ENCODE measurements at places on chromosomes 16 and 17. TPM values are rescaled to one million over a fixed set of nuclear protein-coding genes. Genes with fewer than 3 reads are reported as not detected.
A peak's percentile ranks its signal among the peaks of the same experiment; 100 is the strongest.

GRCh38 chr17:66446419-66446818 lies 144.0 kb downstream of the PRKCA start:
- no peak for DNase-seq

DNA sequence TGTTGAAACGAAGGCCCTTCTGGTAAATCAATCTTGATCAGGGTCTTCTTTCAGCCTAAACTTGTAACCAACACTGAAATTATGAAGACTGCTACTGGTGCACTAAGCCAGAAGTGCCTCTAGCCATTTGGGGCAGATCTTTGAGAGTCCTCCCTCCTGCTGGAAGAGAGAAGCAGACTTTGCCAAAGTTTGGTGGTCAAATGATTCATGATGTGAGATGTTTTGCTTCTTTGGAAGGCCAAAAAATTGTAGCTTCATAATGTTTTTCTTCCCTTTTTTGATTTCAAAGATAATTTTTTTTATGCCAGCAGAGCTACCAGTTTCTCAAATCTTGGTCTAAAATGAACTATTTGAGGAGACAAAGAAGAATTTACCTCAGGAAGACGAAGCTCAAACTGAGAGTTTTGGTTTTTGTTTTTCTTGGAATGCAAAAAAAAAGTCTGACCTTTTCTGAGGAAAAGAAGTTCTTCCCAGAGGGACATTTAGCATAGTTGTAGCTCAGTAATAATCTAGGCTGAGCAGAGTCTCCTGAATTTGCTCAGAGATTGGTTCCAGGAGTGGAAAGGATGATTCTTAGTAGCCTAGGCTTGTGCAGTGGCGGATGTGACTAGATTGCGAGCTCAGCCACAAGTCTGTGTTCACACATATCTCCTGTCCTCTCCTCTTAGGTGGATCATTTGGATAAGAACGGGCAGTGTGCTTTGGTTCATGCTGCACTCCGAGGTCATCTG lies 50.9 kb downstream of the CYB561 start:
- no peak for DNase-seq

GRCh38 chr16:61814726-61815347 lies 221.4 kb downstream of the CDH8 start:
- no peak for DNase-seq

- DNase-seq: no peak
Measured at GRCh38 chr16:87929986-87930385, 6.3 kb downstream of the CA5A start.

GRCh38 chr16:48556913-48557351 lies 53.0 kb downstream of the N4BP1 start:
- no peak for DNase-seq

- DNase-seq: no peak
Measured at GRCh38 chr16:89297156-89297874, 79.8 kb downstream of the ZNF778 start.

GRCh38 chr17:27321372-27321771 lies 27.5 kb downstream of the WSB1 start:
- no peak for DNase-seq

DNA sequence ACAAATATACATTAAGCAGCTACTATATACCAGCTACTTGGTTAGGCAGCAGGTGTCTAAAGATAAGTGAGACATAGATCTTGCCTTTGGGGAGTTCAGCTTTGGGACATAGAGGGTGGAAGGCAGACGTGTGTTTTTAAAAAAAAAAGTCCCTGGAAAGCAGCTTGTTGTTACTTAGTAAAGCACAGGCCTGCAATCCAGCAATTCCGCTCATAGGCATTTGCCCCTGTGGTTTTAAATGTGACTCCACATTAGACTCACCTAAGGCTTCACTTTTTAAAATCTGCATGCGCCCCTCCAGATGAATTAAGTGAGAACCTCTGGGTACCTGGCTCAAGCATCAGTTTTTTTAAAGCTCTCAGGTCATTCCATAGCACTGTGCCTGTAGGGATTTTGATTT lies 7.2 kb upstream of the MLYCD start:
- no peak for DNase-seq

DNA sequence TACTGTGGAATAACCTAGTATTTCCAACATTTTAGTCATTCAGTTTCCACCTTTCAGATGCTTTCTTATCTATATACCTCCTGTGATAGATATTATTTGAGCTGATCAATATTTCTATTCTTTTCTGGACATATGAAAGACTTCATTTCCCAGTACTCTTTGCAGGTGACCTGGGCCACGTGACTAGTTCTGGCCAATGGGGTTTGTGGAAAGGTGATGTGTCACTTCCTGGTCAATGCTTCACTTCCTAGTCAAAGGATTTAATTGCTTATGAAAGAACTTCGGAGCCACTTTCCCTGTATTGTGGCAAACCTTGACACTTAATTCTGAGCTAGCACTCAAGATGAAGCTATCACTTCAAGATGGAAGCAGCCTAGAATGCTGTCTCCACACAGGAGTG lies 248.9 kb upstream of the FOXF1 start:
- no peak for DNase-seq

GRCh38 chr16:74734361-74735161 lies 33.9 kb upstream of the MLKL start:
- DNase-seq: no peak

GRCh38 chr17:65173284-65173793 lies 36.2 kb downstream of the RGS9 start:
- no peak for DNase-seq

- DNase-seq: no peak
Measured at GRCh38 chr16:4679156-4679849, 14.1 kb upstream of the NUDT16L1 start.

DNA sequence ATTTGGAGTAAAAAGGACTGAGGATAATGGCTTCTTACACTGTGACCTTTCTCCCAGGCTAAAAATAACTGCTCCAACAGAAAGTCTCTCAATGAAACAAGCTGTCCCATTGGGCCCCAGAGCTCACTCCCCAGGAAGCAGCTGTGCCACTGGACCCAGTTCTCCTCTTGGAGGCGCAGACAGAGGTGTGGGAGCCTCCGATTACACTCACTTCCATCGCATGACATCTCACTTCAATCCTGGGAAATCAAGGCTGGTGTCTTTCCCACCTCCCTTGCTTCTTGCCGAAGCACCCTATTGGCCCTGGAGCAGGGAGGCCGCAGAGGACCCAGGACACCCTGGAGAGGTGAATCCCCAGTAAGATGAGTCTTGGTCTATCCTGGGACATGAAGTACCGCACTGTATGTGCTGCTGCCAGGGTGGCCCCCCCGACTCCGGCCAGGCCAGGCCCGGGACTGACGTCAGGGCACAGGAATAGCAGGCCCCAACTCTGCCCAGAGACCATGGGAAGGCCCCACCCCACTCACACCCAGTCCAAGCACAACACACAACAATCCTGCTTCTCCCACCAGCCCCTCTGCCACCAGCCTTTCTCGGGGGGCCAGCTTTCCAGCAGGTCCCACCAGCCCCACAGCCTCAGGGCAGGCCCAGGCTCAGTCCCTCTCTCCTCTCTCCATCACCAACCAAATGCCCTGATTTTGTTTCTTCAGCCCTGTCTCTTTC lies 29.5 kb downstream of the SRL start:
- no peak for DNase-seq

DNA sequence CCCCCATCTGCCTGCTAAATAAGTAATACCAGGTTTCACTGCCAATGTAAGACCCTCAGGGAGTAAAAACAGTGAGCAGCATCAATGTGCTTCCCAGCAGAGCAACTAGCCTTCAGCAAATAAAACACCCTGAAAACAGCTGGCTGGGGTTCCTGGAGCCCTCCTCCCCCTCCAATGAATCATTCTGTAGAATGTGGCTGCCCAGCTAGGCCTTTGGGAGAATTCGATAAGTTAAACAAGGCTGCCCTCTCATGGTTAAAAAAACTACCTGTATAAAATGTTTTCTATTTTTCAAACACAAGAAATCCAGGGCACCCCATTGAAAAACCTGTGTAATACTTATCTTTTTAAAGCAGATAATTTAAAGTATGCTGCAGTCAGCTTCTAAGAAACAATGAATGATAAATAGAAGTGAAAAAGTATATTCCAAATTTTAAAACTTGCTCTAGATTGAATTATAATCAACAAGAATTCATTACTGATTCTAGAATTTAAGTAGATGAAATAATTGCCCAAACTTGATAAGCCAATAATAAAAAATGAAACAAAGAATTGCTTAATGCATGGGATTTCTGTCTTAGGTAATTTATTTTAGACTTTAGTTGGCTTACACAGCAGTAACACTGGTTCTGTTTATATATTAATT lies 9.4 kb upstream of the TOM1L1 start:
- DNase-seq: peak; percentile 10

- DNase-seq: no peak
Measured at GRCh38 chr17:32777922-32778321, 99.0 kb downstream of the MYO1D start.

DNA sequence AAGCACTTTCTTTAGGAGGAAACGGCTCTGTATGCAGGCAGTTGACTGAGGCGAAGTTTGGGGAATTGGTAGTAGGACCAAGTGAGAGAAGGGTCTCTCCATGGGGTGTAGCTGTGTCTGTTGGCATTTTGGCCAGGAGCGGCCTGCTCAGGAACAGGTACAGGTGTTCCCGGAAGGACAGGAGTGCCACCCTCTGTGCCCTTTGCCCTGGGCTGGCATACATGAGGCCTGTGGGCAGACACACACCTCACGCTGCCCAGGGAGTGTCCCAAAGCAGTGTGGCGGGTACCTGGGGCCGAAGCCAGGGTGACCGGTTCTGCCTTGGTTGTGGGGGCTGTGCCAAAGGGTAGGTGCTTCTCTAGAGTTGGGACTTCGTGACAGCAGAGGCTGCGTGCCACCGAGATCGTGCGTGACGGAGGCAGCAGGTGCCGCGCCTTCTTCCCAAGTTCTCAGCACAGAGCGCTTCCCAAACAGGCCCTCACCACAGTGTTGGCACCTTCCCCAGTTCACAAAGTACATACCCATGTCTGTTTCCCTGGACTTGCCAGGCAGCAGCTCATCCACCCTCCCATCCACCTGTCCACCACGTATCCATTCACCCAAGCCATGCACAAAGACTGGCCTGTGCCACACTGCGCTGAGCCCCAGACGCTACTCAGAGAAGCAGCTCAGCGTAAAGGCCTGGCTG lies 19.9 kb upstream of the TCF25 start:
- no peak for DNase-seq

GRCh38 chr16:21301895-21302291 lies 23.8 kb upstream of the CRYM start:
- DNase-seq: no peak

DNA sequence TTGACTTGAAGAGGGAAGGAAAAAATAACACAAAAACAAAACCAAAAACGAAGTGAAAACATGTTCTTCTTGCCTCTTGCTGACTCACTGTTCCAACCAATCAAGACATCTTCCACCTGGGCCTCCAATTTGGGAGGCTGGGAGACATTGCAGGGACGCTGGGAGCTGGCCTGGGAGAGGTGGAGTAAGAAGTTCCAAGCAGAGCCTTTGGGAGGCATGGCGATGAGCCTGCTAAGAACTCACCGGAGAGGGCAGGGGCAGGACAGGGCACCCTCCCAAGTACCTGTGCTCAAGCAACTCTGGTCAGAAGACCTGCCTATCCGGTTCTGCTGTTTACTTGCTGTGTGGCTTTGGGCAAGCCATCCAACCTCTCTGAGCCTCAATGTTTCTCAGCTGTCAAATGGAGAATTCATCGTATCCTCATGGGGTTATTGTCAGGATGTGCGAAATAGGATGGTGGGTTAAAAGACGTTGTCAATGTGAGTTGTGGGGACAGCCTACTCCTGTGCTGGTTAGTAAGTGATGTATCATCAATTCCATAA lies 856 bp upstream of the GLP2R start:
- no peak for DNase-seq

DNA sequence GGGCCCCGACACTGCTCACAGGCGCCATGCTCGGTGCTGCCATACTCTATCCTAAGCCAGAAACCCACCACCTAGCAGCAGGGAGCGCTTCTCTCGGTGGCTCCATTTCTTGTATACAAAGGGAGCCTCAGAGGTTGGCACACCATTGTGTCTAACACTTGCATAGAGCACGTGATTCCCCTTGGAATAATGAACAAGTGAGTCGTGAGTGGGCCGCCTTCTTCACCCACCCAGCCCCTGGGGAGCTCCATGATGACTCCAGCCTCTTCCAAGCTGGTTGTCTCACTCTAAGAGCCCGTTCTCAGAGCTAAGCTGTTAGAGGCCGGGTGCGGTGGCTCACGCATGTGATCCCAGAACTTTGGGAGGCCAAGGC lies 82.3 kb upstream of the ZNF469 start:
- no peak for DNase-seq

GRCh38 chr17:10735251-10735650 lies 5.4 kb upstream of the TMEM220 start:
- DNase-seq: no peak

- peak; percentile 87 for DNase-seq
Measured at GRCh38 chr16:71883849-71884638, at the start of gene ZNF821. ZNF821 (minus strand) TSS chr16:71884182; CDS start chr16:71879946, 4,236 bp downstream.

DNA sequence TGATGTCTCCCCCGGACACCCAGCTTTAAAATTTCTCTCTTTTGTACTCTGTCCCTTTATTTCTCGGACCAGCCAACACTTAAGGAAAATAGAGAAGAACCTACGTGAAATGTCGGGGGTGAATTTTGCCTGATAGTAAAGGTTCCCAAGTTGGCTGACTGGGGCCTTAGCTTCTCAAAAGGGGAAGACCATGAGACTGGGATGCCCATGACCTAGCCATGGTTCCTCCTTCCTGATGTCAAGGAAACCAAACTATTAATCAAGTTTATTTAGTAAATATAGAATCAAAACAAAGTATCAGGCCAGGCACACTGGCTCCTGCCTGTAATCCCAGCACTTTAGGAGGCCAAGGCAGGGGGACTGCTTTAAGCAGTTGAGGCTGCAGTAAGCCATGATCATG lies 2.4 kb upstream of the EIF1 start:
- no peak for DNase-seq

DNA sequence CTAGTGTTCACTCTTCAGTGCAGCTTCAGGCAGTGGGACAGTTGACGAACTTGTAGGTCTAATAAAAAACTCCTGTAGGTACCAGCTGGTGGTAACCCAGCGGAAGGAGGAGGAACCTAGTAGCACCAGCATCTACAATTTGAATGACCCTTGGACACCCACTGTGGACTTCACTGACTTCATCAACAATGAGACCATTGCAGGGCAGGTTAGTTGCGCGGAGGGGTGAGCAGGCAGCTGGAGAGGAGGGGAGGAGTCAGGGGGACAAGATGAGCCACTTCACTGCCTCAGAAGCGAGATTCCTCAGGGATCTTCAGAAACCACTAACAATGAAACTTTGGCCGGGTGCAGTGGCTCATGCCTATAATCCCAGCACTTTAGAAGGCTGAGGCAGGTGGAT lies 22.3 kb downstream of the AOC3 start:
- DNase-seq: no peak

- peak; percentile 66 for DNase-seq
Measured at GRCh38 chr17:46002311-46002972, 3.4 kb downstream of the STH start.

The TPSD1 gene
- polyA plus RNA-seq: not detected

The MILR1 gene
- polyA plus RNA-seq: 2.5 TPM

The MARVELD3 gene
- 7.7 TPM for polyA plus RNA-seq

The TOP2A gene
- 122 TPM for polyA plus RNA-seq

The C17orf50 gene
- polyA plus RNA-seq: 0.23 TPM

The GPR139 gene
- polyA plus RNA-seq: not detected

The CIBAR2 gene
- 1.3 TPM for polyA plus RNA-seq

The FADS6 gene
- polyA plus RNA-seq: not detected

The TMED6 gene
- polyA plus RNA-seq: 2.3 TPM

The ASPA gene
- polyA plus RNA-seq: 23.7 TPM

The GALR2 gene
- polyA plus RNA-seq: 0.10 TPM

The KRTAP2-1 gene
- not detected for polyA plus RNA-seq

The ATAD5 gene
- 6.8 TPM for polyA plus RNA-seq

The HAGHL gene
- polyA plus RNA-seq: 3.1 TPM

The MYH13 gene
- not detected for polyA plus RNA-seq
